Foreskin melanocyte (primary cell): ENCODE measurements at places on chromosomes 2 and 18.

DNA sequence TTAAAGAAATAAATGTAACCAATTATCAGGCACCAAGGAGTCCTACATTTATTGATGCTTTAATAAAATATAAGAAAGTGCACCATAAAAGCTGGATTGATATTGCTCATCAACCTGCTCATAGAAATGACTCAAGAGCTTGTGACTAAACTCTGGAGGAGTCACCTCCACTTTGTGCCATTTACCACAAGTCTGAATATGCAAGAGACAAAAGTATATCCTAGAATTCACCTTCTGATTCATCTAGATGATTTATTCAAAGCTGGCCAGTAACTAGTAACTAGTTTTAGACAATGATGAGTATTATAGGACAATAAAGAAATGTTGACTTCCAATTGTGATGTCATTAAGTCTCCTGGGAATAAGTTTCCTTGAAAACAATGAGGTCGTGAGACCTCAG lies 146.0 kb upstream of the SOX11 start:
- no peak for DNase-seq

DNA sequence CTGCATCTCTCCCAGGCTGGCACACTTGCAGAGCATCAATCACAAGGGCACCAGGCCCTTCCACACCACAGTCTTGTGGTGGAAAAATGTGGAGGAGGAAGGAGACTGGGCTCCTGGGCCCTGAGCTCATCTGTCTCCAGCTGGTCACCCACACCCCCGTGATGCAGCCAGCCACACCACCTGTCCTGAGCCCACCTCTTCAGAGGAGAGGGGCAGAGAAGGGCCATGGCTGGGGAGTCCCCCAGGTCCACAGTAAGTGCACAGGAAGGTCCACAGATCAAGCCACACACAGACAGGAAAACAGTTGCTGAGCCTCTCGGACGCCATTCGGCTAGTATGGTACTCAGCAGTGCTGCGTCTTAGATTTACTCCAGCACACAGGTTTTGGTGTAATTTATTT lies 203.5 kb upstream of the SALL3 start:
- DNase-seq = no peak

DNA sequence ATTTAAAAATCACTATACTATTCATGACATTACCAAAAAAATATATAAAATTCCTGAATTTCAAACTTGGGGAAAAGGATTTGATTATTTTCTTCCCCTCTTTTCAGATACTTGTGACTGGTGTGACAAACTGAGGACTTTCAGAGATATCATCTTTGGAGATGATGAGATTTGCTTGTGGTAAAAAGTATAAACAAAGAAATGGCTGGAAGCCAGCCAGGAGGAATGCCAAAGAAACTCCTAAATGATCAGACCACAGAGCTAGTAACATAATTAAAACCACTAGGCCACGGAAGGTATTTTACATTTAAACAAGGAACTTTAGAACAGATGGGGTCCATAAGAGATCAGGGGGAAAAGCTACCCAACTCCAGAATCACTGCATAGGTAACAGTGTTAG lies 58.7 kb downstream of the PIGN start:
- no peak for DNase-seq

DNA sequence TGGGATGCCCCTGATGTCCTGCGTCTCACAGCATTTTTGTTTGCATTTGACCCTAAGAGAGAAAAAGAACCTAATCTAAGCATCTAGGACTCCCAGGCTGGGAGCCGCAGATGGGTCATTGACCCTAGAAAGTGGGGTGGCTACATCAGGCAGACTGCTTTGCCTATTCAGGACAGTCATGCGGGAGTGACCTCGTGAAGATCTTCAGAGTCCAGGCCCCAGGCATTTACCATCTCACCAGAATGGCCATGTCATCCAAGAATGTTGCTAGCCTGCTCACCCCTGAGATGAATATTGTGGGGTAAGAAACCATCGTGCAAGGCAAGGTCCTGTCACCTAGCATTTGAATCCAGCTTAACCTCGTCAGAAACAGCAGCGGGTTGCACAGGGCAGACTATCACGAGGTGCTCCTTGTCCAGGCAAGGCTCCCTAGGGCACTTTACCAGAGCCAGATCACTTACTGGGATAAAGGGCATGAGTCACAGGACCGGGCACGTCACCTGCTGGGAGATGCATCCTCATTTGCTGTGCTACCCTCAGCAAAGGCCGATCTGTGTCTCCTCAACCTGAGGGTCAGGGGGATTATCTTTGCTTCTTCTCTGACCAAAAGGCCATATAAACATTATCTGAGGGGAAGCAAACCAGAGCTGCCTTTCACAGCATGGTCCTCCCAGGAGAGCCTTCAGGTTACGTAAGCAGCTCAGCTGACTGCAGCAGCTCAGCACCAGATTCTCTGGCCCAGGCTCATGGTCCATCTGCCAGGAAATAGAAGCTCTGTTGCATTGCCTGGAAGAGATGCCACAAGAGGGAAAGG lies 162.3 kb downstream of the ACKR3 start:
- DNase-seq = no peak

DNA sequence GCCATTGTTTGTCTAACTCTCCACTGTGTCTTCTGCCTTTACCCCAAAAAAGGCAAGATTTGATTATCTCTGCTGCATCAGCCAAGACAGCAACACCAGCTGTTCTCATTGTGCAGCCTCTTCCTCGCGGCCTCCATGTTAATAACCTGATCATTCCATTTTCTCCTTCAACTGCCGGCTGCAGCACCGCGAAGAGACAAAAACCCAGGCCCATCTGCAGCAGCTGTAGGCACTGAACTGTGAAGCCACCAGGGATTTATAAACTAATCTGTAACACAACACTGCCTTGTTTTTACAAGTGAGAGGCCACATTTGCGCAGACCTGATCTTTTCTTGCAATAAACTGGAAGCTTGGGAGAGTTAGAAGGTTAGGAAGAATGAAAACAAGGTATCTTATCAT lies 147.8 kb downstream of the SATB2 start:
- no peak for DNase-seq

GRCh38 chr2:178473931-178474330 lies 4.5 kb downstream of the FKBP7 start:
- no peak for DNase-seq

DNA sequence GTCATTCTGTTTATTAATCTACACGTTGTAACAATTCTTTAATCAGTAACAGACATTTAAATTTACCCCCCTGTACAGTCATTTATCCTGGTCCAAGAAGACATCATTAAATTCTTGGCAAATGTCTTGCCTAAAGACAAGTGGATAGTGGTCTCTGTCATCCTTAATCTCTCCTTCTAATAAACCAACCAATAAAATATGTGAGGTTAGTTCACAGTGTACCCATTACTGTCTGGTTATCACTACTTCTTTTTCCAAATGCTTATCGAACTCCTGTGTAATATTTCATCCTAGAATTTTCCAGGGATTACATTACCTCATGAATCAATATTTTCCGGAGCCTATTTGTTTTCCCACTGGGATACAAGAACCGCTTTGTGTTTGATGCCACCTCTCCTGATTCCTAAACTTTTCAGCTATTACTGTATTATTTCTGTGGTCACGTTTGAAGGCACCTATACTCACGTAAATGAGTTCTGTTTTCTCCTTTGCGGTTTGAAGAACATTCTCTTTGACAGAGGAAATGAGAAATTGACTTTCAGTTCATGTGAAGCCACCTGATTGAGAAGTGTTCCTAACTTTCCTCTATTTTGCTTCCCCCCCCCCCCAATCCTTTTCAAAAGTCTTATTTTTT lies 131.5 kb downstream of the RTN4 start:
- DNase-seq = no peak

- DNase-seq = no peak
Observed at GRCh38 chr2:46183426-46183825, 113.8 kb upstream of the EPAS1 start.

DNA sequence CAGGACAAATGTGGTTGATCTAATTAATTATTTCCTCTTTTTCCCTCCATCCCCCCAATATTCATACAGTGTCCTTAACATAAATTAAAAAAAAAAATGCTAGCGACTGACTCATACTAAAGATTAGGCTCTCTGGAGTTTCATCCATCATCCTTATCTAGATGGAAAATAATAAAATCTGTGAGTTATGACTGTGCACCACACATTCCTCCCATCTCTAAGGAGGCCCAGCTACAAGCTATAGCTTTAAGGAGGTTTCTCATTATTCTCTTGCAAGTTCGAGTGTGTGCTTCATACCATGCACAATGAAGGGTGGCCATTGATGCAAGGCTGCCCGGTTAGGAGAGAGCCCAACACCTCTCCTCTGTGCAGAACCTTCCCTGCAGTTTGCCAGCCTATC lies 77.3 kb downstream of the XDH start:
- no peak for DNase-seq

DNA sequence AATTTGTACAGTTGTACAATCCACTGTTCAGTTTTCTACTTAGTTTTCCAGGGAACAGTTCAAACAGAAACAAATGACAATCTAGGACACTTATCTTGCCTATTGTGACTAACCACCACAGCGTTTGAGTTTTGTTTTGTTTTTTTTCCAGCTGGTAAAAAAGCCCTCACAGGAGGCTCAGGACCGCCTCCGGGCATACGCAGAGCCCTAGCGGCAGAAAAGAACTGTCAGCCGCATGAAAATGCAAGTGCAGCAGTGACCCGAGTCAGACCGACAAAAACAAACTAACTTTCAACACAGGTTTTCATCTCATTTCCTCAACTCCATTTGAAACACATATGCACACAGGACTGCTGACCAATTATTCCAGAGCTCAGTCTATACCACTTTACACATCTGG lies 68.6 kb downstream of the STEAP3 start:
- no peak for DNase-seq

DNA sequence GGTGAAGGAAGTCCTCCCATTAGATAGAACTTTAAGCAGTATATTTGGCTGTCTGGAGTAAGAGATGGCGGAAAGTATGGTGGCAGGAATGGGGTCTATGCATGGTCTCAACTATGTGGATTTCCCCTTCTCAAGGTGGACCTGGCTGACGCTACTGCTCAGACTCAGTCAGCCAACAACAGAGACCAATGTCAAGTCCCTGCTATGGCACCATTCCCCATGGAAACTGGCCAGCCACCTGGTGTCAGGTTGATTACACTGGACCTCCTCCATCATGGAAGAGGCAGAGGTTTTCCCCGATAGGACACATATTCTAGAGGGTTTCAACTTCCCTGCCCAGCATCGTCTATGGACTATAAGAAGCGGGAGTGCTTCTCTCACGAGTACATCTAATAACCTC lies 8.6 kb upstream of the FAHD2A start:
- DNase-seq = no peak

DNA sequence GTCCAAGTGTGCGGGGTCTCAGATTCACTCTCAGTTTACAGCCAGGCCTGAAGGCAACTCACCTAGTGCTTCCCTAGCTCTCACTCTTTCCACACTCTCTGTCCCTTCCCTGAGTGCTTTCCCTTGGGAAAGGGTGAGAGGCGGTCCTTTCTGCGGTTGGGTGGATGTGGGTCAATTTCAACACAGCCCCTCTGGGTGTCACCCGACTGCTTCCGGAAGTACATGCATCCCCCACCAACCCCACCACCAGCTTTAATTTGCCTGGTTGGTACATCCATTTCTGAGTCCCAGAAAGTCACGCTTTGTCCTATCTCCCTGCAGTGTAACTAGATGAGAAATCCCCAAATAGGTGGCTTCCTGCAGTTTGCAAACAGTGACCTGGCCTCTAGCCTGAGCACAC lies 307.3 kb upstream of the MEIS1 start:
- DNase-seq = no peak

GRCh38 chr18:34354351-34354750 lies 129.6 kb upstream of the NOL4 start:
- no peak for DNase-seq

DNA sequence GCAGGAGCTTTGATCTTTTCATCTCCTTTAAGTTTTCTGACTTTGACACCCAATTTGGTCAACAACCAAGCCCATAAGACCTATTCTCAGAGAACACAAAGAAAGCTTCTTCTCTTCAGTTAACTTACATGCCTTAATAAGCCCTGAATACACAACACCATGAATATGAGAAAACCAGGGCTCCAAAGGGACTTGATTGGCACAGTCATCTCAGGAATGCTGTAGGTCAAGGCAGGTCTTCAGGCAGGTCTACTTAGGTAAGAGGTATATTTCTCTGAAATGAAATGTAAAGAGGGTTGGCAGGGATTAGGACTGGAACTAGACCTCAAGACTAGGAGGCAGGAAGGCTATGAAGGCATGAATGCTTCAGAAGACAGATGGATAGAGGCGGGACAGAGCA lies 24.4 kb upstream of the EIF2AK3 start:
- no peak for DNase-seq

DNA sequence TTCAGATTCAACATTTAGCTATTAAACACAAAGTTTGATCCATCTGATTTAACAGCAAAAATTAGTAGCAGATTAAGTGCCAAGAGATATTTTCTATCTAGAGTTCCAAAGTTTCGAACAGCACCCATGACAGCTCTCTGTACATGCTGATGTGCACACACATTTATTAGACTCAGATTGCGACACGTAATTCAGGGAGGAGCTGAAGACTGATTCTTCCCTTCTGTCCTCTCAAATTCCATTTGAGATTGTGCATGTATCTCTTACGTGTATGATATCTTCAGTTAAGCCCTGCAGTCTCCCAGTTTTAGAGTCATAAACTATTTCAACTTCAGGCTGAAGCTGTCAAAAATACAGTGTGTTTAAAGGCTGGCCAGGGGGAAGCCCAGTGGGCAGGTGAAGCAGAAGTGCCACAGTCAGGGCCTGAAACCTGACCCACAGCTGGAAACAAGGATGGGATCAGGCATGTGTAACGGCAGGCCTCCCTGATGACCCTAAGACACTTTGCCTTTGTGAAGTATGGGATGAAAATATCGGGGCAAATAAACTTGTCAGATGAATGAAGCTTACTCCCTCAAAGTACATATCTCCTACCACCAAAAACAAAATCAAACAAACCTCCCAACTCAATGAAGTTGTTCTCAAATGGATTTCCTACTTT lies 30.6 kb downstream of the CYB5A start:
- no peak for DNase-seq

DNA sequence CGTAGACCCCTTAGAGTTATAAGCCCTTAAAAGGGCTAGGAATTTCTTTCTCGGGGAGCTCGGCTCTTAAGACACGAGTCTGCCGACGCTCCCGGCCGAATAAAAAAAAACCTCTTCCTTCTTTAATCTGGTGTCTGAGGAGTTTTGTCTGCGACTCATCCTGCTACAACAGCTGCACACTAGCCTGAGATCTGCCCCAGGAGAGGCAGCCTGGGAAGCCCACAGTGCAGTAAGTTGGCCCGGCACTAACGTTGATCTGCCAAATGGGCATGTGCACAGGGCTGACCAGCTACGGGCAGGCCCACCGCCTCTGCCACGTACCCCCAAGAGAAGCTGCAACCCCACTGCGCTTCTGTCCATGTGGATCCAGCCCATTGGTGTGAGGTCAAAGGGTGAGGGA lies 8.4 kb upstream of the LIMS2 start:
- no peak for DNase-seq

DNA sequence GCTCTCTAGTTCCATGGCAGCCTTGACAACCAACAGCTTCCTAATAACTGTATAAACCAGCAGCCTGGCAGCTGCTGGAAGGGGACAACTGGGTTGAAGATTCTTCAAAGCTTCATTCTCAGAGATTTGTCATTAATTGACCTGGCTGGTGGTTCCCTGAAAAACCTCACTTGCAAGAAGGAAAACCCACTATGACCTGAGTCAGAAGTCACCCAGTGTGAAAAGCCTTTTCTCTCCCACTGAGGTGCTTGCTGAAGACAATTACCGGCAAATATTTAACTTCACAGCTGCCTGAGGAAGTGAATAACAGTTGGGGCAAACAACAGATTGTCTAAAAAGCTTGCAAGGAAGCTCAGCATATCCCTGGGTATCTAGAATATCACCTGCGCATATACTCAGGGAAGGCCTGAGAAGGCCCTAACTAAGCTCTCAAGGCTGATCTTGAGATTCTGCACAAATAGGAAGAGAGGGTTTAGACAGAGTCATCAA lies 49.9 kb downstream of the CRACDL start:
- DNase-seq = no peak
